ENCODE measurements at places on chromosomes 1 and 21.

DNA sequence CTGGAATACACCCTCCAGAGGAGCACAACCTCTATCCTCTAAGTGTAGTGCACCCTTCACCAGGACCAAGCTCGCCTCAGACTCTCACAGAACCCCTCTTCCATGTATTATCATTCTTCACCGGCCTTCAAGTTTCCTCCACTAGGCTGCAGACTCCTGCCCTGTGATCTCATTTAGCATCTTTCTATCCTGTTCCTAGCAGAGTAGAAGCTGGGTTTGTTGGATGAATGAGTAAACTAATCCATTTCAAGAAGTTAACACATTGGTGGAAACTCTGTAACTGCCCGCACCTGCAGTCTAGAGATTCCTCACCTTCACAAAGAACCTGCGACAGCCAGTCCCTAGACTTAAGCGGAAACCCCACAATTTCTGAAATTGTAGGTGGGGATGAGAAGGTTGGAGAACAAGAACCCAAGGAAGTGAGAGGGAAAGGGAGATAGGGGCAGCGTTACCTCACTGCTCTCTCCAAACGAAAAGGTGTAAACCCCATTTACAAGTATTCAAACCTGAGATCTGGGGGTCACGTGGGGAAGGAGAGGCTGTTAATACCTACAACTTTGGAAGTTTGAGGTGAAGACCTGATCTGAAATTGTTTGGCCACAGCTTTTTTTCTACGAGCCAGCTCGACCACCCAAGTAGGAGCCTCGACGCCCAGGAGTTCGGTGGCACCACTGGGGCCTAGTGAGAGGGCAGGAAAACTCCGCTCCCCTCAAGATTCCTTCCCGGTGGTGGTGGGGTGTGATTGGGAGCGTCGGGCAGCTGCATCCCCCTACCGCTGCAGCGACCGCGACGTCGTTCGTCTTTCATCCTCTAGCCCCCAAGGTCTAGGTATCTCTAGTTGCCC is 1.2 kb downstream of the PTPN14 start:
- no peak for DNase-seq

DNA sequence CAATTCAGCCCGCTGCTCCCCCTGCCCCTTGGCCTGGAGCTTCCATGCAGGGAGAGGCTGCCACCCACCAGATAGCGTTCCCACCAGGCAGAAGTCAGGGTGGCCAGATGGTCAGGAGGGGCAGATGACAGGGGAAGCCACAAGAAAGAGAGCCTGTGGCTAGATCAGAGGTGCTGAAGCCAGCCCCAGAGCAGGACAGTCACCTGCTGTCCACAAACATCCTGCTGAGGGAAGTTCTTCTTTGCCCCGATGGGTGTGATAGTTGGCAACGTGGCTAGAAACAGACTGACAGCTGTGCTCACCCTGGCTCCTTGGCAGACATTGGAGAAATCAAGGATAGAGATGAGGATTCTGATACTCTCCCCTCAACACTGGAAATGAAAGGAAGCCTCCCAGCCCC is 27.2 kb upstream of the SRP9 start:
- no peak for DNase-seq

- DNase-seq, result no peak
Observed at GRCh38 chr1:234918961-234919761, 209.5 kb downstream of the TOMM20 start.

DNA sequence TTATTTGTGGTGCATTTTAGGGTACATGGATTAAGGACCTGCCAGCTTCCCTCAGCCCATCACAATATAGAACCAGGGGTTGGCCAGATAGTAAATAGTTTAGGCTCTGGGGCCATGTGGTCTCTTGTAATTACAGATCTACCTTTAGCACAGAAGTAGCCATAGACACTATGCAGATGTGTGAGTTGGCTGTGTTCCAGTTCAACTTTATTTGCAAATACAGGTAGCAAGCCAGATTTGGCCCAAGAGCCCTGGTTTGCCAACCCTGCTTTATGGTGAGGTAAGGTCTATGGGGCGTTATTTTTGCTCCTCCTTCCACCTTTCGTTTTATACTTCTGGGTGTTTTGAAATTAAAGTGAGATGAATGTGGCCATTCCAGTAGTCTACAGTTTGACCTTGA is 48.7 kb downstream of the MRPS6 start:
- no peak for DNase-seq

GRCh38 chr1:58927041-58927721 is 143.3 kb upstream of the JUN start:
- no peak for DNase-seq

- DNase-seq, result no peak
Observed at GRCh38 chr1:9417695-9418094, 121.6 kb upstream of the SLC25A33 start.

- no peak for DNase-seq
Observed at GRCh38 chr1:167137332-167137781, 43.5 kb downstream of the STYXL2 start.

DNA sequence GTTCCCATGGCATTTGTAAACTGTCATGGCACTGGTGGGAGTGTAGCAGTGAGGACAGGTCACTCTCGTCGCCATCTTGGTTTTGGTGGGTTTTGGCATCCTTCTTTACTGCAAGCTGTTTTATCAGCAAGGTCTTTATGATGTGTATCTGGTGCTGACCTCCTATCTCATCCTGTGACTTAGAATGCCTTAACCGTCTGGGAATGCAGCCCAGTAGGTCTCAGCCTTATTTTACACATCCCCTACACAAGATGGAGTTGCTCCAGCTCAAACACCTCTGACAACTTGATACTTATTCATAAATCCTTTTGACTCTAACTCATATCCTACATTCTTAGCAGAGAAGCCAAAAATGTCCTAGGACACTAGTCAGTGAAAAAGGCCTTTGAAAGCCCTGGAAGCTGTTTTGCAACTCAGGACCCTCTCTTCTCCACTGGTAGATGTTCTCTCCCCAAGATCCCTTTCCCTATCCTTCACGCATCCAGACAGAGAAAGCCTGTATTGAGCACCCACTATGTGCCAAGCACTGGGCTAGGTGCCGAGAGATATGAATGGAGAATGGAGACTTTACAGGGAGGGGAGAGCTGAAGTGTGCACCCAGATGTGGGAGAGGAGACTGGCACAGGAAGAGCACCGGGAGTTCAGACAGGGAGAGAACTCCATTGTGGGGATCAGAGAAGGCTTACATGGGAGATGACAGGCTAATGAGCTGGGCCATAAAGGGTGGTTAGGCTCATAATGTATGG is 6.7 kb upstream of the CSRP1 start:
- no peak for DNase-seq

DNA sequence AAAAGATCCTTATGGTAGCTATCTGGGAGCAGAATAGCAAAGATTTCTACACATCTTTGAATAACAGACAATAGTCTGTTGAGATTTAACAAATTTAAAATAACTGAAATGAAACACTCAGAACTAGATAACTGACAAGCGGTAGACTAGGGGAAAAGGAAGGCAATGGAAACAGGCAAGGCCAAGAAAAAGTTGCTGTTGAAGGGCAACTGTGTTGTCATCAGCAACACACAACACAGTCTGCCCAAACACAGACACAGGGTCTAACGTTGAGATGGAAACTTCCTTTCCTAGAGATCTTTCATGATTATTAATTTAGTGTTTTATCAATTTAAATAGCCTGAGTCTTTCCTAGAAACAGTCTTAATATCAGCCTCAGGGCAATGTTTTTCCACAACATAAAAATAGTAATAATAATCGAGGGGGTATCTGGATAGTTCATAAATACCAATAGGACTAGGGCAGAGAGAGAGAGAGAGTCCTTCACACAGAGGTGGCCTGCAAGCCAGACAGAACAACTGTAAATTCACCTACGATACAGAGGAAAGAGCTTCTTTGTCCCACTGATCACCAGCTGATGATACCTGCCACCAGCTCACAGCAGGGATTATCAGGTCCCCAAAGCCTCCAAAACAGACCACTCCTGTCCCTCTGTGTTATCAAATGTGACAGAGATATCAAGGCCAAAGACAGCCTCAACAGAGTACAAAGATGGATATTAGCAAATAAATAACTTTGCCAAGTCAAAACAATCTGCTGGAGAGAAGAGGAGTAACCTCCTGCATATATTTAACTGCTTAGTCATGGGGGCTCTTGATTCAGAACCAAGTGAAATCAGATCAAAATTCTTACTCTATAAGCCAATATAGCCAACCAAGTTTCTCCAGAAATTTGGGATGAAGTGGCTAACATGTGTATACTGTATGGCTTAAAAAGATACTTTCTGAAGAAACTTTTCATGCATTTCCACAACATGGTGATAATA is 245.3 kb downstream of the SLC45A1 start:
- no peak for DNase-seq

DNA sequence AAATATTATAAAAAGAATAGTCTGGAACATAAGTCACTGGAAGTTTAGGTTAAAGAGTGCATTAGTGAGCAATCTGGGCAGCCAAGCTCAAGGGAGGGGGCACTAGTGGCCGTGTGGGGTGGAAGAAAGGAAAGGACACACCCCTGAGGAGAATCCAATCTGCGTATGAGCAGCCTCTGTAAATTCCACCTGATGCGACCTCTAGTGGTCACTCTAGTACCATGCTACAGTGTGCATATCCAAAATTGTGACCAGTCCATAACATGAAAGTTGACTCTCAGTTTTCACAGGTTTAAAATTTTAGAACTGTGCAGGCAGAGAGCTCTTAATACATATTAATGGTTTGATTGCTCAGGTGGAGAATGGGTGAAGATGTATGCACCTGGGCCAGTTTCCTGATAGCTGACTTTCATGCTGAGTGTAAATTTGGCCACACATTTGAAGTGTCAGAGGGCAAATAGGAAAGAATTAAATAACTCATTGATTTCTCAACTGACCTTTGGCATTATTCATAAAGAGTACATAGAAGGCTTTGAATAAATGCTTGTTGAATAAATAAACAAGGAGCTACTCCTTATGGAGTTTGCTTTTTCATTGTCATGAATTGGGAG is 105.9 kb upstream of the C21orf91 start:
- DNase-seq, result no peak

DNA sequence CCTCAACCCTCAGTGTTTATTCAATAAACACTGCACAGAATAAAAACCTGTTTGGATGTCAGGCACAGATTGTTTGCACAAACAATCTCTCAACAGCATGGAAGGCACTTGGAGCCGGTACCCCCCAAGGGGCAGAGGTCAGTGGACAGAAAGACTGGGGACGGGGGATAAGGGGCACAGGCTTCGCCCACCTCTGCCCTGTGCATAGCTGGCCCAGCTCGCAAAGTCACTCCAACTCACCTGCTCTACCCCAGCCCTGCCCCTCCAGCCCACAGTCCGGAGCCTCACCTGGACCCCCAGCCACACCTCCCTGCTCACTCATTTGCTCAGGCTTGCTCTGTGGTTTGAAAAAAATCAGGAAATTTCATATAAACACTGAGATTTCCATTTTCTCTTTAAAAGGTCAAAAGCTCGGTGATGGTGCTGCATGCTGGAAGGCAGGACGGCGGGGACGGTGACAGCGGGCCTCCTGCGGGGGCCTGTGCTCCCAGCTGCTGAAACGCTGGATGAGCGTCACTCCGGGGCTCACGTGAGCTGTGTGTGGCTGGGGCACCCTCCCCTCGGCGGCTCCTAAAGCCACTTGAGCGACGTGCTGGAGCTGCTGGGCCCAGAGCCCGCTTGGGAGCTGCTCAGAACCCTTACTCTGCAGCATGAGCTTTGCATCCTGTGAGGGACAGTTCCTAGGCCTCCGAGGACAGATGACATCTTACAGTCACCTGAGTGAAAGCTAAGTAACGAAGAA is 54.5 kb downstream of the PRDM15 start:
- no peak for DNase-seq

DNA sequence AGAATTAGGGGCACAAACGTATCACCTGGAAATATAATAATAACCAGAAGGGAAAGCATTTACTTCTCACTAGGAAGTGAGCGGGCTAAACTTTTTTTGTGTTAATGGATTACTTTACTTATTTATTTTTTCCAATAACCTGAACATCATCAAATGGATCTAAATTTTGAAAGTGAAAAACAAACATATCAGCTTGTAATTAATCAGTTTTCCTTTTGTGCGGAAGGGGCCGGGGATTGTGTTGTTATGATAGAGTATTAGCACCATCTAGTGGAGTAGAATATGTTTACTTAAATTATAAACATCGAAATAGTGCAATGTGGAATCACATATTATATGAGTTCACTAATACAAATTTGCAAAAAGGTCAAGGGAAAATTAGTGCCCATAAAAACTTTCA is 9.0 kb downstream of the CFH start:
- DNase-seq, result no peak

DNA sequence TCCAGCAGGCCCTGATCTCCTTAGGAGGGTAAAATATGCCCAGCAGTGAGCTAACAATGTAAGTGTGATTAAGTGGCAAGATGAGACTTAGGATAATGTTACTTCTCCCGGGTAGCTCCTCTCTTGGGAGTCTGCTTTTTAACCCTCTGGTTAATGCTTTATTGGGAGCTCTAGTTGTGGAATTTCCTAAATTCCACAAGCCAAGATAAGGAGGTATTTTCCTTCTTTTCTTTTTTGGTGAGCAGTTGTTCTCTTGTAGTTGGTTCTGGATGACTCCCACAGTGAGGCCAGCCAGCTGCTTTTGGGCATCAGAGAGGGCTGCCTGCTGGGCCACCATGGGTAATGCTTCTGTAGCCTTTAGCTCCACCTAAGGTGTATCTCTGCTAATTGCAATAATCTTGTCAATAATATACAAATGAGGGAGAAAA is 19.3 kb downstream of the C1orf52 start:
- no peak for DNase-seq

DNA sequence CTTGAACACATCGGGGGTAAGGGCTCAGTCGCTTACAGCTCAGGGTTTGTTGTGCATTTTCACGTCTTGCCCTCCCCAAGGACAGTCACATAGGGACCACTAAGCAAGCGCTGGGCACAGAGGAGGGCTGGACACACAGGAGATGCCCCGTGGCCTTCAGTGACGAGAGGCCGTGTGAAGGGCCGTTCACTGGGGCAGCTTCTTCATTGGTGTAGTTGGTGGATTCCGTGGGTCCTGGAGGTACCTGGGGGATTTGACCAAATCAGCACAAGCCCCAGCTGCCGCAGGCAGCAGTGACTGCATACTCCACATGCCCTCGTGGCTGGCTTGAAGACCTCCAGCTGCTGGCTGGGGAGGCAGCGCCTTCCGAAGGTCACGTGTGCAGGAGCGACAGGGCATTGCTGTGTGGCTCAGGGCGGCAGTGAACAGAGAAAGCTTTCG is 100.8 kb upstream of the C1orf174 start:
- DNase-seq, result no peak

DNA sequence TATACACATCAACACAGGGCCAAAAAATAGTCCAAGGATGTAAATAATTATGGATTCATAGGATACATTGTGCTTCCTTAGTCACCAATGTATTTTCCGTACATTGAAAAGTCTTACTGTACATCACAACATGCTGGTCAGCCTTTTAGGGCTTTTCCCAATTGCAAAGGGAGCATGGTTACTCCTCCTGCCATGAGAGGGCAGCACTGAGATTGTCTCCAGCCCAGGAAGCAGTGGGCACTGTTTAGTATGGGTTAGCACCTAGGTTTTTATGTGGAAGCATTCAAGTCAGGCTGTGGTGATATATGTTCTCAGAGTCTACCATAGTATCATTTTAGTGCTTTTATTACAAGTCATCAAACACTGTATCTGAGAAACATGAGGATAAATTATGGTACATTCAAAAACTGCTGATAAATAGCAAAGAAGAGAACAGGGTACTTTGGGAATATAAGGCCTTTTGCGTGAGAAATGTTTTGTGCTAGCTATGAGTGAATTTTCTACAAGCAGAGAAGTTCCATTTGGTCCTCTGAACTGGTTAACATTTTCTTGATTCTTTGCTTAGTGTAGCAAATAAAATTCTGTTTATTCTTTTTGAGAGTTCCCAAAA is 34.0 kb downstream of the ST6GALNAC5 start:
- DNase-seq, result no peak
